ENCODE measurements at places on chromosomes 12 and 14.

DNA sequence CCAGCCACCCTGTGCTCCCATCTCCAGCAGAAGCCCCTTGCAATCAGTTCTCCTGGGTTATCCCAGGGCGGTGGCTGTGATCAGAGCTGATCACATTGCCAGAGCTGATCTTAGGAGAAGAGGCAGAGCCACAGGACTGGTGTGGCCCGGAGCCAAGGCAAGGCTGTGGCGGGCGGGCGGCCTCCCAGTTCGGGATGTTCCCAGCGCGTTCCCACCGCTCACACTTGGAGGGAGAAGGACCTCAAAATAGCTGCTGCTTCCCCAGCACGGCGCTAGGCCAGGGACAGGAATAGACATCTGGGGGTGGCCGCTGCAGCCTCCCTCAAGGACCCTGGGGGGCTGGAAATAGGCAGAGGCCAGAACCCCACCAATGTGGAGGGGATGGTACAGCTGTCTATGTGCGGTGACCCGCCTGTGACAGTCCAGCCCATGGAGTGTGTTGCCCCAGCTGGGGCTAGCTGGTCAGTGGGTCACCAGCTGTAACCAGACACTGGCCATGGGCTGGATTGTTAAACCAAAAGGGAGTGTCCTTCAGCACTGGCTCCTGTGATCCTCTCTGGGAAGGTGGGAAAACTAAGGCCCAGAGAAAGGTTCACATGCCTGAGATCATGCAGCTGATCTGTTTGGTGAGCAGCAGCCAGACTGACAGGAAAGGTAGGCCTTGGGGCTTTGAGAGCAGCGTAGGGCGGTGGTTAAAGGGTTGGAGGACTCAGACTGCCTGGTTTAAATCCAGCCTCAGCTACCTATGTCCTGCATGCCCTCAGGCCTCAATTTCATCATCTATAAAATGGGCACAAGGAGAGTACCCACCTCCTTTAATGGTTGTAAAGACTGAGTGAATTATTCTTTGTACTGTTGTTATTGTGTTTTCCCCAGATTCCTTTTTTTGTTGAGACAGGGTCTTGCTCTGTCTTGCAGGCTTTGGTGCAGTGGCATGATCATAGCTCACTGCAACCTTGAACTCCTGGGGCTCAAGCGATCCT, 8.0 kb upstream of the POP5 start:
- no peak for DNase-seq

- no peak for DNase-seq
Observed at GRCh38 chr12:132432126-132432705, 57.7 kb upstream of the FBRSL1 start.

GRCh38 chr12:114562654-114563053, 121.3 kb downstream of the TBX3 start:
- DNase-seq = no peak

DNA sequence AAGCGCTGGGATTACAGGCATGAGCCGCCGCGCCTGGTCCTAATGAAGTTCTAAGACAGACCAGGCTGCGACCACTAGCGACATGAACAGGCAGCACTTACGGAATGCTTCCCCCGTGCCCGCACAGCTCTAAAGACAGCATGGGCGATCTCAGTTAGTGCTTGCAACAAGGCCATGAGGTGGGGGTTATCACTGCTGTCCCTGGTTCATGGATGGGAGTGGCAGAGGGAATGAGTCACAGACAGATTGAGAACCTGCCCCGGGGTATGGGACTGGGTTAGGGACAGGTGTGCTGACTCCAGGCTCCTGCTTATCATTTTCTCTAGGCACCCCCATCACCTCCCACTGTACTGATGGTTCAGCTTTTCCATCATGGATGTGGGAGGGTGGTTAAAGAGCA, 160.9 kb downstream of the VRK1 start:
- DNase-seq = no peak

GRCh38 chr12:5715021-5715420, 230.0 kb downstream of the ANO2 start:
- peak; percentile 60 for DNase-seq

DNA sequence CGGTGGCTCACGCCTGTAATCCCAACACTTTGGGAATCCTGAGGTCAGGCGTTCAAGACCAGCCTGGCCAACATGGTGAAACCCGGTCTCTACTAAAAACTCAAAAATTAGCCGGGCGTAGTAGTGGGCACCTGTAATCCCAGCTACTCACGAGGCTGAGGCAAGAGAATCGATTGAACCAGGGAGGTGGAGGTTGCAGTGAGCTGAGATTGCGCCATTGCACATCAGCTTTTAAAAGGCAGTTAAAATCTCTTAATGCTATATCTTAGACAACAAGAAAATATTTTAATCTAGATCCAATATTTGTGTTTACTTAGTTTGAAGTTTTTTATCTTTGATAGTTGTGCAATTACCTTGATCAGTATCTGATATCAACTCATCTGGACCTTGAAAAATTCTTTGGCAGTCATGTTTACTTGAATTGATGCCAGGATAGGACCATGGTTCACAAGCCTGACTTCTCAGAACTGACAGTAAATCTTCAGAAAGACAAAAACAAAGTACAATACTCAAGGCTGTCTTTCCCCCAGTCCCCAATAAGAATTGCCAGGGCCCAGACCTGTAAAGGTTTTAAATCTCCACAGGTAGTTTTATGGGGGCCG, 135.0 kb upstream of the AEBP2 start:
- DNase-seq = no peak
